Pancreas (tissue), 10 donors: ENCODE measurements at places on chromosomes 13 and 19. TPM values are rescaled to one million over a fixed set of nuclear protein-coding genes. Genes with fewer than 3 reads are reported as not detected.

- no peaks in the 10 kb centered on the region for H3K4me1 ChIP-seq
- no peak for DNase-seq
- H3K4me3 ChIP-seq, result peak within 1 kb of the TSS; percentile 33
Observed at GRCh38 chr13:78603240-78603957, at the start of gene POU4F1. POU4F1 (minus strand) TSS chr13:78603552; CDS start chr13:78603326, 226 bp downstream.

GRCh38 chr13:27976362-27977091 lies 7.4 kb upstream of the CDX2 start:
- H3K27me3 ChIP-seq, result no peaks in the 10 kb centered on the region
- H3K36me3 ChIP-seq, result no peaks in the 10 kb centered on the region
- H3K4me3 ChIP-seq, result no peak overlapping the region
- H3K4me1 ChIP-seq, result peaks cover 4% of the 10 kb centered on the region

GRCh38 chr13:85725433-85725832 lies 73.8 kb downstream of the SLITRK6 start:
- no peaks in the 10 kb centered on the region for H3K36me3 ChIP-seq
- no peaks in the 10 kb centered on the region for H3K27me3 ChIP-seq
- H3K4me1 ChIP-seq, result no peaks in the 10 kb centered on the region
- DNase-seq, result no peak
- no peak overlapping the region for H3K4me3 ChIP-seq
- no peak overlapping the region for H3K27ac ChIP-seq

DNA sequence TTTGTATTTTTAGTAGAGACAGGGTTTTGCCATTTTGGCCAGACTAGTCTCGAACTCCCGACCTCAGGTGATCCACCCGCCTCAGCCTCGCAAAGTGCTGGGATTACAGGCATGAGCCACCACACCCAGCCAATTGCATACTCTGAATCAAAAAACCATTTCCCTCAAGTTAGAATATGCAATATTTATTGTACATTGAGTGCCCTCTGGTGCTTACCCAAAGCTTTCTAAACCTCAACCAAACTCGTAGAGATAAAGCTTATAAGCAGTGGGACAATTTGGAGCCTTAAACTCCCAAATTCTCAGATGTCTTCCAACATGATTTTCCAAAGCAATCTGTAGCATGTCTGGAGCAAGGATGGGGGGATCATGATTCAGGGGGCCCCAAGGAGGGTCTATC lies 22.4 kb downstream of the RFXAP start:
- no peak for DNase-seq
- H3K36me3 ChIP-seq, result no peaks in the 10 kb centered on the region
- H3K4me3 ChIP-seq, result no peak overlapping the region
- H3K27ac ChIP-seq, result no peak overlapping the region
- H3K27me3 ChIP-seq, result no peaks in the 10 kb centered on the region

GRCh38 chr13:111047326-111047725 lies 67.8 kb upstream of the ARHGEF7 start:
- H3K36me3 ChIP-seq, result no peaks in the 10 kb centered on the region
- no peak overlapping the region for H3K4me3 ChIP-seq
- H3K27me3 ChIP-seq, result no peaks in the 10 kb centered on the region
- no peaks in the 10 kb centered on the region for H3K4me1 ChIP-seq
- no peak for DNase-seq

WASF3 gene
- 7.3 TPM for total RNA-seq

ZNF667 gene
- total RNA-seq, result 2.0 TPM

PRR19 gene
- 0.40 TPM for total RNA-seq

S1PR5 gene
- total RNA-seq, result 0.32 TPM

FXYD3 gene
- total RNA-seq, result 12.2 TPM

CDX2 gene
- total RNA-seq, result 4.7 TPM
